MG63 (cell line): ENCODE measurements at places on chromosomes 1 and 21.

DNA sequence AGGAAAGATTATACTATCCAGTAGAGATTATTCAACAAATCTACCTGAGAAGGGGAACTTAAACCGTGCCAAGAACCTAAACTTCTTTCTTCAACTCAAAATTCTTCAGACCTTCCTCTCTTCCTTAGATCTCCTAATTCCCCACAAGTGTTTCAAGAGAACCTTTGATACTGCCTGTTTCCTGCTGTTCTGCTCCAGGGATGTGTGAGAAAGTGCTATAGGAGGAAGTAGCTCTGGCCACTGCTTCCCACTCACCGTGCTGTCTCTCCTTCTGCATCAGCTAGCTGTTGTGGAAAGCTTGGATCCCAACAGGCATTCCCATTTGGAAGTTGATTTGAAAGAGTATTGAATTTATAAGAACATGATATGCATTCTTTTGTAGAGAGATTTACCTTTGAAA, 4.5 kb upstream of the NOS1AP start:
- no peak for DNase-seq

DNA sequence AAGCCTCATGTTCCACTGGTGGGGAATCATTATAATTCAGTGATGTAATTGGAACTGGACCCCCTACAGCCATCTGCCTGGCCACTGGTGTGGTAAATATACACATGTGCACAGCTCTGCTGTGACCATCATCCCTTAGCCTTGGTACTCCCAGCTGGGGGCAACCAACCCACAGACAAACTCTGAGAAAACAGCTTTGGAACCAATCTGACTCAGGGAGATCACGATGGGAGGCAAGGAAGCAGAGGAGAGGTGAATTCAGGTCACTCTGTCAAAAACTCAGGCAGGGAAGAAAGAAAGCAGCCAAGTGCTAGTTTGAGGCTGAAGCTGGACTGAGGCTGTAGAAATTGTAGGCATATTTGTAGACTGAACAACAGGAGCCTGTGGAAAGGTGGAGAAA, 197.8 kb upstream of the GALNT2 start:
- DNase-seq, result no peak

- DNase-seq, result no peak
Observed at GRCh38 chr1:19210772-19211549, 895 bp upstream of the UBR4 start.

DNA sequence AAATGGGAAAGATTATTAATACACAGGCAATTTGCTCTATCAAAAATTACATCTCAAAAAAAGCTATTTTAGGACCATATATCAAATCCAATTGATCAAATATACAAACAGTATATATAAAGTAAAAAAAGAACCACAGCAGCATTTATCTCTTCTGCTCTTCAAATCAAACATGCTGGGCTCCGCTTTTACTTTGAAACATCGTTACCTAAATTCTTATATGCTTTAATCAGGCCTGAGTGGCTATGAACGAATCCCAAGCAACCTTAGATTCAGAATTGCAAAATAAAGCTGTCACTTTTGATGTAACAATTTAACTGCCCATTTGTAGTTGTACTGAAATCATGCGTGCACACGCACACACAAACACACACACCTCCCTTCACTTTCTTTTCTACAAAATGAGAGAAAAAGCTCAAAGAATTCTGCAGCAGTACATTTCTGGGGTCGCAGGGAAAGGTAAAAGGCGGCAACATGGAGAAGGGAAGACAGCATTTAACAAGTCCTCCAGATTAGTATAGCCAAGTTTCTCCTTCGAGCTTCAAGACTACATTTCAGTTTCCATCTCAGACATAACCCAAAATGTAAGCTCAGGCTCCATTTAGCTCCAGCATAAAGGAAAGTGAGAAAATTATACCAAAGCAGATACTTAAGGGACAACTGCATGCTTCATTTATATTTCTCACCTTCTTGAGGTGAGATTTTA, 92.2 kb upstream of the TTC39A start:
- no peak for DNase-seq

GRCh38 chr1:234698686-234699085, 88.7 kb upstream of the IRF2BP2 start:
- no peak for DNase-seq

GRCh38 chr1:59074598-59074997, 222.3 kb upstream of the FGGY start:
- no peak for DNase-seq

GRCh38 chr1:110282395-110282794, 56.8 kb upstream of the RBM15 start:
- DNase-seq, result no peak

GRCh38 chr1:31818206-31818605, 2.4 kb upstream of the SPOCD1 start:
- DNase-seq, result no peak

DNA sequence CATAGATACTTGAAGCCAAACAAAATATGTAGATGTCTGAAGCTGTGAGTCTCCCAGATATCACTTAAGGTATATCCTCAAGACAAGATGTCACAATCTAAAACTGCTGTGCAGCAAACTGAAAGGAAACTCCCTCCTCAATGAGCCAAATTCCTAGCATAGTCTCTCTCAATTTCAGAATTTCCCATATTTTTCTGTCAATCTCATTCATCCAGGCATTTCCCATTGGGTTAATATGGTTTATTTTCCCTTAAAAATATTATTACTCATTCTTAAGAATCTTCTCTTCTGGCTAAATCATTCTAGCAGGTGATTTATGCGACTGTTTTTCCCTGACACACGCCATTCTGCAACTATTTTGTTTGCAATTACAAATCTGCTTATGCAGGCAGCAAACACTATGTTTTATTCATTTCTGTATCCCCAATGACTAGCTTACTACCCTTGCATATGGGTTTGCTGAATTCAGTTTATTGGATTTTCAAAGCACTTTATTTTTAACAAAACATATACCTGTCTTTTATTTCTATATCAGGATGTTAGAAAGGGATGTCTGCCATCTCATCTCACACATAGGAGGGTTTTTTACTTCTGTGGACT, 69.9 kb downstream of the TNFSF4 start:
- no peak for DNase-seq

DNA sequence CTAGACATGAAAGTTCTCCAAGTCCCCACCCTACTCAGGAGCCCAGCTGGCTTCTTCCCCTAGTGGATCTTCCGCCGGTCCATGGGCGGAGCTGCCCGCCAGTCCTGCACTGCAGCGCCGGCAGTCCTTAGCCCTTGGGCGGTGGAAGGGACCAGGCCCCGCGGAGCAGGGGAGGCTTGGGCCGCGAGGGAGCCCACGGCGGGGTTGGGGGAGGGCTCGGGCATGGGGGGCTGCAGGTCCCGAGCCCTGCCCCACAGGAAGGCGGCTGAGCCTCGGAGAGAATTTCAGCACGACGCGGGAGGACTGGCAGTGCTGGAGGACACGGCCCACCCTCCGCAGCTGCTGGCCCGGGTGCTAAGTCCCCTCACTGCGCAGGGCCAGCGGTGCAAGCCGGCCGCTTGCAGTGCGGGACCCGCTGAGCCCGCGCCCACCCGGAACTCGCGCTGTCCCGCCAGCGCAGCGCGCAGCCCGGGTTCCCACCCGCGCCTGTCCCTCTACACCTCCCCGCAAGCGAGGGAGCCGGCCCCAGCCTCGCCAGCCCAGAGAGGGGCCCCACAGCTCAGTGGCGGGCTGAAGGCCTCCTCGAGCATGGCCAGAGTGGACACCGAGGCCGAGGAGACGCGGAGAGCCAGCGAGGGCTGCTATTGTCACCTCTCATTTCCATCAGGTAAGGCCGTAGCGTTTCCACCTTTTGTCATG, 1398.6 kb downstream of the MRPL39 start:
- no peak for DNase-seq

GRCh38 chr1:55069280-55069679, 29.9 kb downstream of the PCSK9 start:
- no peak for DNase-seq

GRCh38 chr1:234342774-234343173, 30.5 kb upstream of the COA6 start:
- DNase-seq, result no peak

DNA sequence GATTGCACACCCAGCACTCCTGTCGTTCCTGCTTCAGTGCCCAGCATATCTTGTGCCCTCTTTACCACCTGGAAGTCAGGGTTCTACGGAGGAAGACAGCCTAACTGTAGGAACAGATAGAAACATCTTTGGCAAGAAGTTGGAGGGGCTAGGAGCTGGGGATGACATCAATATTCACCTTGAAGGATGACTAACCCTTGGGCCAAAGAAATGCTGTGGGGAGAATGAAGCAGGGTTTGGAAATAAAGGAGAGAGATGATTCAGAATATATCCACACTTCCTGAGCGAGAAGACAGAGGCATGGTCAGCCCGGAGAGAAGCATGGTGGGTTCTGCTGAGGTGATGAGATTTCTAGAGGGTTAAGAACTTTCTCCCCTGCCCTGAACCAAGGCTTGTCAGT, 4.6 kb upstream of the NKAIN1 start:
- DNase-seq, result no peak

DNA sequence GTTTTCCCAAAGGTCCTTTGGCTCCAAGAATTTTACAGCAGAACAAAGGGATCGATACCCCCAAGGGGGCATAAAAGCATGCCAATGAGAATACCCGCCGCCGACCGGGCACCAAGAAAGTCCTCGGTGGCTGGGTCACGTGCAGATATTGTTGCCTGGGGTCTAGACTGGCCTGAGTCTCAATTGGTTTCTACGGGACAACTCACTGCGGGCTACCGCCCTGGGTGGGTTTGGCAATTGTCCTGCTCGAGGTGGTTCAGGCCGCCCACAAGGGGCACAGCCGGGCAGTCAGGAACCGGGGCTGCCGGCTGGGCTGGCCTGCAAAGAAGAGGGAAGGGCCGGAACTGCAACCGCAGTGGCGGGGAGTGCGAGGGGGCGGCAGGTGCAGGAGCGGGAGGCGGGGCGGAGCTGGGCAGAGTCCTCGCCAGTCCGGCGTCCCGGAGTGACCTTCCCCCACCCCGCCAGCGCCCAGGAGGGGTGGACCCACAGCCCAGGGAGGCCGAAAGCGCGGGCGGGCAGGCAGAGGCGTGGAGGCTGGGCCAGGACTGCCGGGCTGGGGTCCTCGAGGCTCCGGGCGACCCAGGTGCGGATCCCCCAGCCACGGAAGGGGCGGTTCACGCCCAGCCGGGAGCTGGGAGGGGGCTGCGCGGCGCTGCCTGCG, 926 bp upstream of the ATP1B1 start:
- DNase-seq, result peak; percentile 68

GRCh38 chr21:25896501-25897056, 161.8 kb downstream of the GABPA start:
- no peak for DNase-seq

GRCh38 chr1:200211157-200211556, 183.6 kb downstream of the NR5A2 start:
- peak; percentile 33 for DNase-seq

GRCh38 chr1:1430114-1430982, 5.1 kb upstream of the VWA1 start:
- peak; percentile 64 for DNase-seq

- DNase-seq, result peak; percentile 79
Observed at GRCh38 chr1:21255284-21255942, 34.9 kb downstream of the ECE1 start.

DNA sequence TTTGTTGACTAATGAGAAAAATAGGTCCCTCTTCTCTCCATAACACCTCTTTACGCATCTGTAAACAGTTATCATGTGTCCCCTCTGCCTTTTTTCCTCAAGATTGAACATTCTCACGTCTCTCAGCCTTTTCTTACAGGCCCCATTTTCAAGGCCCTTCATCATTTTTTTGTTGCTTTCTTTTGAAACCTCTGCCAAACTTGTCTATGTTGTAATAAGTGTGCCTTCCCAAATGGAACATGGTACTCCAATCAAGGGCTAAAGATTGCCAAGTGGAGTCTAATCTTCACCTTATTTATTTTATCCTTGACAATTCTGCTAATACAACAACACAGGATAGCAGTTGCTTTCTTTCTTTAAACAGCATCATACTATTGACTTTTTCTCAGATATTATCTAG, 280.3 kb downstream of the USH2A start:
- DNase-seq, result no peak

- DNase-seq, result no peak
Observed at GRCh38 chr1:39940253-39940652, 14.7 kb upstream of the MFSD2A start.

- DNase-seq, result no peak
Observed at GRCh38 chr21:31450980-31451379, 106.9 kb upstream of the TIAM1 start.

GRCh38 chr1:45359882-45360513, 19.8 kb upstream of the MUTYH start:
- peak; percentile 37 for DNase-seq

- no peak for DNase-seq
Observed at GRCh38 chr21:15496911-15497310, 232.9 kb upstream of the USP25 start.

GRCh38 chr1:78691995-78692747, 42.5 kb downstream of the IFI44 start:
- peak; percentile 6 for DNase-seq

DNA sequence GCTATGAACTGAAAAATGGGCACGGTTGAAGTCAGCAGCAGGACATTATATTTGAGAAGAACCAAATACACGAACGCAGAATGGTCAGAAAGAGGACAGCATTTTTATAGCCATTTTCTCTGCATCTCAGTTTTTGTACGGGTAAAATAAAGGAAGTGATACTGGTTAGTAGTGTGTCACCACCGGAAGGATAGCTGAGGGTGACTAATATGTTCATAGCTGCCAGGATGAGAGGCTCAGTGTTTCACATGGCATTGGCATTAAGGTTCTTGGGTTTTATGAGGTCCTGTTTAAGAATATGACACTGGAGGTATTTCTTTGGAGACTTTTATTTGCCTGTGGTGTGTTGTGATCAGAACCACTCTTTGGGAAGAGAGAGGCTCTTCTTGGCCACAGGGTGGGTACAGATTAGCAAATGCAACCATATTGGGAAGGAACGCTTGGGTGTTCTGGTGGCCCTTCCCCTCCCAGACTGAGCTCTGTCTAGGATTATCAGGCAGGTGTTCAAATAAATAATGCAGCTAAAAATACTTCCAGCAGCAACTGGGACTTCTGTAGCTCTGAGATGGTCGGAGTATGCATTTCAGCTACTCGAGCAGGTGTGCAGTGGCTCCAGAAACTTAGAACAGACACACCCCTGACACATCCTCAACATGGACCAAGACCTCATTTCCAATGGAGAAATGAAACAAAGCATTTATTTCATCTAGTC, 158.2 kb downstream of the PBX1 start:
- peak; percentile 42 for DNase-seq

DNA sequence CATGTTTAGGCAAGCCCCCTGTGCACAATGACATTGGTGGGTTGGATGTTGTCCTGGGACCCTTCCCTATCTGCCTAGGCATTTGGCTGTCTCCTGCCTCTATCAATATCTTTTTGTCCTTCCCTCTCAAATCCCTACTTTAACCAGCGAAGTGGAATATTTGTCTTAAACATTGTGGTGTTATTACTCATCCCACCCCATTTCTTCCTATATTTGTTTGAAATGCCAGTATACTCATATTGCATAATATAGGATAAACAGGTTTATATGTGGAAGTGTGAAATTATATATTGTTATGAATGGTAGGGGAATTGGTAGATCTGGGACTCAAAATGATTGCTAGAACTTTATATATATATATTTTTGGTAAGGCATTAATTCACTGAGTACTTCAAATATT, 80.0 kb downstream of the ADGRL2 start:
- DNase-seq, result no peak
